Mesothelial cell of epicardium (in vitro differentiated cells): ENCODE measurements at places on chromosomes 7 and 10.
A peak's percentile ranks its signal among the peaks of the same experiment; 100 is the strongest.

GRCh38 chr7:80678707-80679106, 40.3 kb downstream of the CD36 start:
- no peak for DNase-seq

DNA sequence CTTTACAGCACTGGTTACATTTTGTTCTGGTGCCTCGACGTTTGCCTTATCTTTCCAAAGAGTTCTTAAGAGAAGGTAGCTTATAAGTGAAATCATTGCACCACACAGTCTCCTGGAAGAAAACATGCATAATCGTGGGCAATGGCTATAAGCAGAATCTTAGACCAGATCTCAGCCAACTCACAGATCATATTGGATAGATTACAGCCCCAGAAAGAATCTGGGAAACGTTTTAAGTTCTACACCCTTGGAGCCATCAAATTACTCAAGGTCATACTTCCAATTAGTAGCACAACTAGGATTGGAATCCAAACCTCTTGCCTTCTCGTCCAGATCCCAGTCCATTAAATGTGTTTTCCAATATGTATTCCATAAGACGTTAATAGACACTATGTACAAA, 8.8 kb upstream of the PDCD4 start:
- no peak for DNase-seq

DNA sequence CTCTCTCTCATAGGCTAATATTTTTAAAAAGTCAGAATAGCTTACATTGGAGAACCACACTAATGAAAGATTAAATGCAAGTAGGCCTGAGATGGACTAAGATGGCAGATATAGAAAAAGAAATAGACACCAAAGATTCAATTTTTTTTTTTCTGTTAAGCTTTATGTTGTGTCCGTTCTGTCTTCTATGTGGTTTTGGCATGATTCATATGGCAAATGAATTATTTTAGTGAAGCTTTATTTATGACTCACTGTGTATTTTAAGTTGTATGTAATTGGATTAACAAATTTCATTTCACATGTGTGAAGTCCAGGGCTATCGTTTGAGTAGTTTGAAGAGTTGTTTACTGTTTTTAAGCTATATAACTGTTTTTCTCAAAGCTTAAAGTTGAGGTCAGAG, 214.8 kb downstream of the CAMK1D start:
- DNase-seq, result no peak

- DNase-seq, result no peak
Observed at GRCh38 chr10:34522546-34522945, 292.6 kb downstream of the PARD3 start.

- no peak for DNase-seq
Observed at GRCh38 chr10:17381502-17382142, 72.8 kb downstream of the ST8SIA6 start.

GRCh38 chr7:28096713-28097112, 83.9 kb downstream of the JAZF1 start:
- peak; percentile 55 for DNase-seq

- DNase-seq, result no peak
Observed at GRCh38 chr7:131943646-131944045, 387.2 kb upstream of the PODXL start.

GRCh38 chr7:43721193-43721806, 8.0 kb downstream of the COA1 start:
- no peak for DNase-seq

DNA sequence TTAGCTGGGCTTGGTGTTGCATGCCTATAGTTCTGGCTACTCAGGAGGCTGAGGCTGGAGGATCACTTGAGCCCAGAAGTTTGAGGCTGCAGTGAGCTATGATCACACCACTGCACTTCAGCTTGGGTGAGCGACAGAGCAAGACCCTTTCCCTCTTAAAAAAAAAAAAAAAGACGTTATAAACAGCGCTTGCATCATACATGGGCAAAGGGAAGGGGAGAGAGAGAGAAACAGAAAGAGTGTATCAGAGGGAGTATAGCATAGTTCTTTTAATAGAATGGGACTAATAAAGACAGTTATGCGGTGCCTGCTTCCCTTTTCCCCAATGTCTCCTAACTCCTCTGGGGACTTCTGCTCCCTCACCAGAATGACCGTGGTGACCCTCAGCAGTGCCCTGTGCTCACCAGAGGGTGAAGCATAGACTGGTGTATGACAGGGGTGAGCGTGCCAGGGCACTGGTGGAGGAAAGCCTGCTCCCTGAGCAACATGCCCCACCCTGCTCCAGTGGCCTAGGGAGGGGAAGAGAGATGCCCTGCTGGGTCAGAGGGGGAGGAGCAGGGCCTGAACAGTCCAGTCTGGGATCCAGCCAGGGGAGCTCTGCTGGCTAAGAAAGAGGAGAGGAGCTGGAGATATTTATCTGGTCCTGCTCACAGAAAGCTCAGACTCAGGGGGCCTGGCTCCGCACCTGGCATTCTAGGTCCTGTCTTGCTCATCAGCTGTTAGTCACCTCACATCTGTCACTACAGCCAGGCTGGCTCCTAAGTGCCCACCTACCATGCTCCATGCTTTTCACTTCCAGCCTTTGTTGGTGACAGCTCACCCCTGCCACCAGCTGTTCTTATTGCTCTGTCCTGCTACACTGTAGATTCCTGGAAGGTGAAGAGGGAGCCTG, 2.2 kb downstream of the PDZD7 start:
- no peak for DNase-seq

DNA sequence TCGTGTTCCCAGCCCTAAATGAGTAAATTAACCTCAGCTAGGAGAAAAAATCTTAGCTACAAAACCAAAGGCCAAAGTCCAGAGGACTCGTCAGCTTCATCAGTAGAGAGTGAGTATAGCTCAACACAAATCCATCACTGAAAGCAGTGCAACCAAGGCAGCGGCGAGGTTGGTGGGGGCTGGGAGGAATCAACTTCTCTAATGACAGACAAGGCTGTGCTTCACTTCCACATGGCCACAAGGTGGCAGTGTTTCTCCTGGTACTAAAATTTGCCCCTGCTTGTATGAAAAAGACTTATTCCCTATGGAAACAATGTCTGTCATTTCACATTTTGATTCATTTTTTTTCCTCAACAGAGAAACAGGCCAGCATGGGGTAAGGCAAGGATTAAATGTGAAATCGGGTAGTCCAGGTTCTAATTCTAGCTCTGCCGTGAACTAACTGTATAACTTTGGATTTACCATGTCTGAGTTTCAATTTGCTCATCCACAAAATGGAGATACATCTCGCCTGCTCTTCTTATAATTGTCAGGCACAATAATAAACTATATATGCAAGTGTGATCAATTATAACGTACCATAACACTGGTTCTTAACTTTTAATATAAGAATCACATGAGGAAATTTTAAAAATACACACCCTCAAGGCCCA, 39.3 kb downstream of the FAS start:
- DNase-seq, result peak; percentile 35

GRCh38 chr7:73448609-73449008, 15.0 kb downstream of the FZD9 start:
- DNase-seq, result no peak

- DNase-seq, result no peak
Observed at GRCh38 chr10:35400595-35401268, 64.4 kb downstream of the CCNY start.

DNA sequence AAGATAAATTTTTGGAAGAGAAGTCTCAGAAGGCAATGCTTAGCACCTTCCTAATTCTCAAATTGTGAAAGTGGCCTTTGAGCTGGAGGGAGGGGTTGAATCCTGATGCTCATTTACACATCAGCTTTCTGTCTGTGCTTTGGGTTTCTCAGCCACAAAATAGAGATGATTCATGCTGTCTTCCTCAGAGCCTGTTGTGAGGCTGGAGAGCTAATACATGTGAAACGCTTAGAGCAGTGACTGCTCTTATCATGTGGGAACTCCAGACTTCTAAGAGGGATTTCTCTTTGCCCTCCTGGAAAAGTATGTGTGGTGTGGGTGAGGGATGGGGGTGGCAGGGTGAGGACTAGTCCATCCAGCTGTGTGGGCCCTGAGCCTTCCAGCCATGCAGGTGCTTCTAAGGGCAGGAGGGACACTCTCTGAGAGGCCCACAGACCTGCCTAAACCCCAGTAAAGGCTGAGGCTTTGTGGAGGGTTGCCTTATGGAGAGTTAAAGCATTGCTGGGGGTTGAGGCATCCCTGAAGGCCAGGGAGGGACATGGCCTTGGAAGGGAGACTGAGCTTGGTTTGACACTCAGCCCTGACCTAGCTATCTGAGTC, 4.8 kb upstream of the EVX1 start:
- no peak for DNase-seq

GRCh38 chr7:69199661-69200060, 398.6 kb upstream of the AUTS2 start:
- DNase-seq, result no peak

- DNase-seq, result no peak
Observed at GRCh38 chr10:17428351-17429097, 25.9 kb downstream of the ST8SIA6 start.

DNA sequence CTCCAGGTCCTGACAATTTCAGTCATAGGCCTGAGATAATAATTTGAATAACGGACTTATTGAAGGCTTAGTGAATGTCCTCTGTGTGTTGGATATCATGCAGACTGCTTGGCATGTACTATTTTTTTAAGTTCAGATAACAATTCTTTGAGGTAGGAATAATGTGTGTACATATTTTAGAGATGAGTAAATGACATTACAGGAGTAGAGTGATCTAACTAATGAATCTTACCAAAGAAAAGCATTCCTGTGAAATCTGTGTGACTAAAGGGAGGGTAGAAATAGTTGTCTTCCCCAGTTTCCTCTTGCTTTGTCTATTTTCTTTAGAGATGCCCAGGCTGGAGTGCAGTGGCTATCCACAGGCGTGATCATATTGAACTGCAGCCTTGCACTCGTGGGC, 391.8 kb upstream of the ETV1 start:
- DNase-seq, result no peak

GRCh38 chr10:14742815-14743214, 31.9 kb downstream of the FAM107B start:
- no peak for DNase-seq

- no peak for DNase-seq
Observed at GRCh38 chr7:31893365-31893764, 176.8 kb downstream of the PDE1C start.

DNA sequence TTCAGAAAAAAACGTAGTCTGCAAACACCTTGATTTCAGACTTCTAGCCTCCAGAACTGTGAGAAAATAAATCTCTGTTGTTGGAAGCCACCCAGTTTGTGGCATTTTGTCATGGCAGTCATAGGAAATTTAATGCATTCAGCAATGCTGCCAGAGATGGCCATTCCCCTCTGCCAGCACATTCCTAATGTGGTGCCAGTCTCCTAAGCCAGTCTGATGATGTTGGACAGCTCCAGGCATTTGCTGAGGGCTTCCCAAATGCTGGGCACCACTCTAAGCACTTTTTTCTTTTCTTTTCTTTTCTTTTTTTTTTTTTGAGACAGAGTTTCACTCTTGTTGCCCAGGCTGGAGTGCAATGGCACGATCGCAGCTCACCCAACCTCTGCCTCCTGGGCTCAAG, 666.7 kb upstream of the C7orf33 start:
- DNase-seq, result no peak

- DNase-seq, result no peak
Observed at GRCh38 chr7:125675640-125676039, 746.0 kb upstream of the POT1 start.

- no peak for DNase-seq
Observed at GRCh38 chr7:105011831-105012502, 2.0 kb upstream of the KMT2E start.

GRCh38 chr7:27152816-27153442, 546 bp upstream of the HOXA3 start:
- DNase-seq, result no peak

GRCh38 chr10:127756264-127756663, 19.3 kb downstream of the FOXI2 start:
- no peak for DNase-seq
